ENCODE measurements at places on chromosomes 7 and 10.

DNA sequence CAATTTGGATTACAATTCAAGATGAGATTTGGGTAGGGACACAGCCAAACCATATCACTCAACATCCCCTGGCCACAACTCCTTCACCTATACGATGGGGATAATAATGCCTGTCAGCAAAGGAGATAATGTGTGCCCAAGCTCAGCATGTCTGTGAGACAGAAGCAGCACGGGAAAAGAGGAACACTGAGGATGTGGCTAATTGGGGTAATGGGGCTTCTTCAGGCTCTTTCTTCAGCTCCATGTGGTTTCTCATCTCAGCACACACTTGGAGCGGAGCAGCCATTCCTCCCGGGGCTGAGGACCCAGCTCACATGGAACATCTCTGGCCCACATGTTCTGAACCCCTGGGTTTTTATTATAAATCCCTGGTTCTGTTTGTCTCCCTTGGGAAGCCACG is 136.0 kb upstream of the NAMPT start:
- DNase-seq = no peak

DNA sequence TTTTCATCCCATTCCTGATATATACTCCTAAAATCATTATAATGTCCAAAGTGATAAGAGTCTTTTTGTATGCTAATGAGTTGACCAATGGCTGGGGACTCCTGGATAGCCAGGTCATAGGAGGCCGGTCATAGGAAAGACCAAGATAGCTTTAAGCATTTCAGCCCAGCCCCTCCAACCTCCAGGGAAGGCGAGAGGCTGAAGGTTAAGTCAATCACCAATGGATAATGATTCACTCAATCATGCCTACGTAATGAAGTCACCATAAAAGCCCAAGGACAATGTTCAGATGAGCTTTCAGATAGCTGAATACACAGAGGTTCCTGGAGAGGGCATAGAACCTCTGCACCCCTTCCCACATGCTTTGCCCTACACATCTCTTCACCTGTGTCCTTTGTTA is 75.7 kb downstream of the VWDE start:
- DNase-seq = no peak

- DNase-seq = no peak
Observed at GRCh38 chr10:97117372-97117771, 68.4 kb downstream of the SLIT1 start.

DNA sequence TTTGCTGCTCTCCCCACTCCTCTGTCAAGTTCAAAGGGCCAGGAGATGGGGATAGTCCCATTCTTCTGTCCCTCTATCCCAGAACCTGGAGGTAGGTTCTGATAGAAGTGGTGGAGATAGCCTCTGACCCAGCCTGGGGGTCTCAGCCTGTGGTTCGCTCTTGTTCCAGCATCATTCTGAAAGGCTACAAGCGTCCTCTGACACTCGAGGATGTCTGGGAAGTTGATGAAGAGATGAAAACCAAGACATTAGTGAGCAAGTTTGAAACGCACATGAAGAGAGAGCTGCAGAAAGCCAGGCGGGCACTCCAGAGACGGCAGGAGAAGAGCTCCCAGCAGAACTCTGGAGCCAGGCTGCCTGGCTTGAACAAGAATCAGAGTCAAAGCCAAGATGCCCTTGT is 14.5 kb downstream of the ABCC2 start:
- DNase-seq = no peak

GRCh38 chr10:53598914-53599313 is 826.3 kb upstream of the MBL2 start:
- DNase-seq = no peak

DNA sequence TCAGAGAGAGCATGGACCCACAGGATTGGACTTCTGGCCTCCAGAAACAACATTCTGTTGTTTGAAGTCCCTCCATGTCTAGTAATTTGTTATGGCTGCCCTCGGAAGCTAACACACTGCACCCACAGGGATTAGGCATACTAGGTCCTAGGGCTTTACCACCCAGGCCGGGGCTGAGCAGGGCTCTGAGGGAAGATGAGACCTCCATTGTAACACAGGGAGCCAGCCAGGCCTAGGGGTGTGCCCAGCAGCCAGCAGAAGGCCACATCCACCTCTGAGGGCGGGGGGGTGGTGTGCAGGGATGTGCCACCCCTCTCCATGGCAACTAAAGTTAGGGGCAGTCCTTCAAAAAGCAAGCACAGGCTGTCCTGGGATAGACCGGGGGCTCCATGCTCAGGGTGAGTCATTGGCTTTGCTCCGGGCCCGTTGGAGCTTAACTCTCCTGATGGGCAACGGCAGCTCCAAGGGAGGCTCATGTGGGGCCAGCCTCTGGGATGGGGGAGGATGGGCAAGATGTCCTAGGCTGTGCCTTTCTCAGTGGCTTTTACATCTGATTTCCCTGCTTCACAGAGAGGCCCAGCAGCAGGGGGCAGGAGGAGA is 96.6 kb upstream of the GPR26 start:
- no peak for DNase-seq

GRCh38 chr10:118096022-118096421 is 49.3 kb upstream of the RAB11FIP2 start:
- no peak for DNase-seq

DNA sequence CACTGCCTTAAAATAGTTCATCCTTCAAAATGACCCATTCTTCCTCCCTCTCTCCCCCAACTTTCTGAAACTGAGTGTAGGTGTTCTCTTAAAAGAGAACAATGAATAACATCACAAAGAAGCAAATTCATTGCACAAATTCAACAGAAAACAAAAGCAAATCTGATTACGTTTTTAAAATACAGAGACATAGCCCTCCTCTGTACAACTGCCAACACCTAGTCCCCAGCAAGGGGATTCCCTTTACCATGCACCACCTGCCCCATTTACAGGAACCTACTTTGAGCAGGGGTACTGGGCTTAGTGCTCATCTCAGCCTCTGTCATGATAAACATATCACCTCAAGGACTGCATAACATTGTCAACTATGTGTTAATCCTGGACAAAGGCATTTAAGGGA is 302.8 kb upstream of the AOAH start:
- no peak for DNase-seq

DNA sequence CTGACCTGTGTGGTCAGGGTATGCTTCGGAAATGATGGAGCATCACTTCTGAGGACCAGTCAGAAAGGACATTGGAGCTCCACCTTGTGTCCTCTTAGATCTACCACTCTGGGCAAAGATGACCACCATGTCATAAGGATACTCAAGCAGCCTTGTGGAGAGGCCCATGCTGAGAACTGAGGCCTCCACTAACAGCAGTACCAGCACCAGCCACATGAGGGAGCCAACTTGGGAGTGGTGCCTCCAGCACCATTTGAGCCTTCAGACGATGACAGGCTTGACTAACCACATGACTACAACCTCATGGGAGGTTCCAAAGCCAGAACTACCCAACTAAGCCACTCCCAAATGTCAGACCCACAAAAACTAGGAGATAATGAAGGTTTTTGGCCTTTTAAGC is 116.0 kb downstream of the NPTX2 start:
- DNase-seq = peak; percentile 47

GRCh38 chr7:21059069-21059468 is 272.4 kb upstream of the SP8 start:
- DNase-seq = no peak

DNA sequence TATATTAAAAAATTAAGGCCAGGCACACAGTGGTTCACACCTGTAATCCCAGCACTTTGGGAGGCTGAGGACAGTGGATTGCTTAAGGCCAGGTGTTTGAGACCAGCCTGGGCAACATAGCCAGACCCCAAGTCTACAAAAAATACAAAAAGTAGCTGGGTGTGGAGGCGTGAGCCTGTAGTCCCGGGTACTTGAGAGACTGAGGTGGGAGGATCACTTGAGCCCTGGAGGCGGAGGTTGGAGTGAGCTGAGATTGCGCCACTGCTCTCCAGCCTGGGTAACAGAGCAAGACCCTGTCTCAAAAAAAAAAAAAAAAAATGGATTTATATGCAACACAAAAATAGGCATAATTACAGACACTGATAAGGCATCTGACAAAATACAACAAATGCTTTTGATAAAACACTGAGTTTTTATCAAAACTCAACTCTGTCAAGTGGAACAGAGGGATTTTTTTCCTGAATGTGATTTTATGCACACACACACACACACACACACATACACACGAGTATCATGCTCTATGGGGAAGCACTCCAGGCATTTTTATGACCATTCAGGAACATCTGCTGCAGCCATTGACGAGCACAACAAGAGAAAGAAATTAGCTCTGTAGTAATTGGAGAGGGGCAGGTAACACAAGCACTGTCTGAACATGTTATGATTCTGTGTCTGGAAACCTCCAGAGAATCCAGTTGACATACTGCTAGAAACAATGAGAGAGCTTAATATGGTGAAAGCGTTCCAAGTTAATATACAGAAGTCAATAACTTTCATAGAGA is 193.1 kb downstream of the WDR37 start:
- DNase-seq = no peak

DNA sequence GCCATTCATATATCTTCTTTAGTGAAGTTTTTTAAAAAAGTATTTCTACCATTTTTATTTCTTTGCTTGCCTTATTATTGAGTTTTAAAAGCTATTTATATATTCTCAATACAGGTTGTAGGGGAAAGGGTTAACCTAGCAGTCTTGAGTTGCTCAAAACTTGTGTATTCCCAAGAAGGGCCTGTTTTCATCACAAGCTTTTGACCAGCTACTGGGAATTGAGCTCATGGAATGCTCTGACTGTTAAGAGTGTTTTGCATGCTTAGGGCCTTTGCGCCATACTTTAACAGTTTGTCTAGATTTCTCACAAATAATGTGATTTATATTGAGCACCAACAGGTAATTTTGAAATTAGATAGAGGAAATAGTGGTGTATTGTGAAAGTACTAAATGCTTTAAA is 72.0 kb upstream of the CALCR start:
- DNase-seq = no peak

GRCh38 chr7:73521636-73522104 is 423 bp downstream of the BAZ1B start:
- DNase-seq = no peak

- no peak for DNase-seq
Observed at GRCh38 chr7:27171325-27171636, 2.8 kb downstream of the HOXA10 start.

DNA sequence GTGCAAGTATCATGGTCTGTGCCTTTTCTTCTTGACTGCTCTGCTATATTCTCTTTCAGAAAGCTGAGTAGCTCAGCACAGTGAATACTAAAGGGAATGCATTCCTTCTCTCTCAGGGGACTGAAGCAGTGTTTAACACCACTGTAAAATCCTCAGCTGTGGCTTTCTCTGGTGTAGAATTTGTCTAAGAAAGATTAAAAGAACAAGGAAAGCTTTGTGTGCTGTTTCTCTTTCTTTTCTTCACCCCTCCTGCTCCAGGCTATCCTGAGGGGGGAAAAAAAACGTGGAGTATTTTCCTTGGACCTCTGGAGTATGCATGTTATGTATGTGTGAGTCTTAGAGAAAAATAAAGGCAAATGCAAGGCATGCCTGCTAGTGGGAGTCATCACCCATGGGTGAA is 383.9 kb downstream of the AUTS2 start:
- no peak for DNase-seq

GRCh38 chr10:110790913-110791506 is 80.7 kb upstream of the PDCD4 start:
- no peak for DNase-seq

GRCh38 chr7:107687656-107688055 is 27.0 kb downstream of the SLC26A4 start:
- no peak for DNase-seq

DNA sequence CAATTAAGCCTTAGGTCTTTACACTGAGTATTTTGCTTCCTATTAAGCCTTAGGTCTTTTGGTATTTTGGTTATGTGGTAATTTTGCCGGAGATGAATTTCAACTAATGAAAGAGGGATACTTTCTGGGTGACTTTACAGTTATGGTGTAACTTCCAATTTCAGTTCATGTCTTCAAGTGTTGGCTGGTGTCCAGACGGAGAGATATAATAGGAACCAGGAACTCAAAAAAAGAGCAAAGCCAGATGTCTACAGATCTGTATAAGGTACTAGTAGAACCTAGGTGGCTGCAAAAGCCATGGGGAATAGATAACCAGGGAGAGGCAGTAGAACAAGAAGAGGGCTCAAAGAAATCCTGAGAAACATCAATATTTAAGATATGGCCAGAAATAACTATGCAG is 12.3 kb downstream of the ERCC6 start:
- DNase-seq = no peak

- DNase-seq = no peak
Observed at GRCh38 chr7:1752111-1752510, 82.0 kb downstream of the ELFN1 start.

- no peak for DNase-seq
Observed at GRCh38 chr10:130230611-130231010, 94.4 kb downstream of the GLRX3 start.

DNA sequence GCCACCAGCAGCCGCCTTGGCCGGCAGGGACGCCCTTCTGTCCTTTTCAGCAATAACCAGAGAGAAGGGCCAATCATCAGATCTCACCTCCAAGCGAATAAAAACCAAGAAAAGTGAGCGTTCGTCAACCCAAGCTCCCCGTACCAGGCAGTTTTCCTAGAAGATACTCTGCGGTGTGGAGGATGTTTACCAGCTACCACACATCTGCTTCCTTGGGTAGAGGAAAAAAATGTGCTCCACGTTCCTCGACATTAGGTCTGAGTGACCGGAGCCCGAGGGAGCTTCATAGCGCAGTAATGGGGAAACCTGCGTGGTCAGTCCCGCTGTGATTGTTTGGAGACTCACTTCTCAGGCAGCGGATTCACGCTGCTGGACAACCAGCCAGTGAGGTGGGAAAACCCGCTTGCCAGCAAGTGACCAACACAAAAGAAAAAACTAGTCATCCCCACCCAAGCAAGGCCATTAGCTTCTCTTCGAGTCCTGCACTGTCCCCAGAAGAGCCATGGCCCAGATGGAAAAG is 73.0 kb downstream of the ZRANB1 start:
- DNase-seq = no peak

DNA sequence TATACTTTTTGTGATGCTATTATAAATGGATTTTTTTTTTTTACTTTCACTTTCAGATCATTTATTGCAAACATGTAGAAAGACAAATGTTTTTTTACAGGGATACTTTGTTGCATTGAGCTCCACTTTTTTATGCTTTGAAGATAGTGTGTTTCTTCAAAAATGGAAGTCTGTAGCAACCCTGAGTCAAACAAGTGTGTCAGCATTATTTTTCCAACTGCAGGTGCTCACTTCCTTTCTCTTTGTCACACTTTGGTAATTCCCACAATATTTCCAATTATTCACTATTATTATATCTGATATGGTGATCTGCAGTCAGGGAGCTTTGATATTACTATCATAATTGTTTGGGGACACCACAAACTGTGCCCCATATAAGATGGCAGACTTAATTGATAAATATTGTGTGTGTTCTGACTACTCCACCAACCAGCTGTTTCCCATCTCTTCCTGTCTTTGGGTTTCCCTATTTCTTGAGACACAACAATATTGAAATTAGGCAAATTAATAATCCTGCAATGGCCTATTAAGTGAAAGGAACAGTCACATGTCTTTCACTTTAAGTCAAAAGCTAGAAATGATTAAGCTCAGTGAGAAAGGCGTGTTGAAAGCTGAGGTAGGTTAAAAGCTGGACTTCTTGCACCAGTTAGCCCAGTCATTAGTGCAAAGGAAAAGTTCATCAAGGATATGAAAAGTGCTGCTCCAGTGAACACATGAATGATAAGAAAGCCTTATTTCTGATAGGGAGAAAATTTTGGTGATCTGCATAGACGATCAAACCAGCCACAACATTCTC is 231.3 kb upstream of the SH2B2 start:
- no peak for DNase-seq

- no peak for DNase-seq
Observed at GRCh38 chr7:4527988-4528636, 154.0 kb upstream of the FOXK1 start.

- DNase-seq = no peak
Observed at GRCh38 chr7:25951414-25952260, 200.4 kb upstream of the NFE2L3 start.

GRCh38 chr10:74949843-74950765 is 123.7 kb downstream of the KAT6B start:
- no peak for DNase-seq
